Stimulated activated CD4-positive, alpha-beta T cell treated with anti-CD3 and anti-CD28 coated beads, TNF-alpha, amount 100 ng/mL, for 4 hours (primary cell): ENCODE measurements at places on chromosomes 6 and 20.

DNA sequence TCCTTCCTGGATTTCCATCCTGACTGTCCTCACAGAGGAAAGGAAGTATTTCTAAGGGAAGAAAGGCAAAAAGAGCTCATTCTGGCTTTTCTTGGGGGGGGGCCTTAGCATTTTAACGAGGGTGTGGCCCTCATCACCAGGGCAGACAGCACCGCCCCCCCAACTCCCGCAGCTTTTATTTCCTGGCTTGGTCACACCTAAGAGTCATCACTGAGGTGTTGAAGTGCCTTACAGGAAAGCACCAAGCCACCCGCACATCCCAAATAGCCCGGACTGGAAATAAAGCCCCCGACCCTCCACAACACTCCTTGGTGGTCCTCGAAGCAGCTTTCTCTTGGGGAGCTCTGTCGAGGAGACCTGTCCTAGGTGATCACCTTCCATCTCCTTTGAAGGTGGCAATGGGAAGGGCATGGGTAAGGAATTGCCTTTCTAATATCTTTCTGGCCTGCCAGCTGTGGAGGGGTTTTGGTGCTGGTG lies 1.3 kb downstream of the PTK7 start:
- DNase-seq, result no peak

GRCh38 chr6:31405996-31406395 lies 2.6 kb downstream of the MICA start:
- DNase-seq, result no peak

- no peak for DNase-seq
Measured at GRCh38 chr6:122068291-122068769, 331.1 kb upstream of the HSF2 start.

DNA sequence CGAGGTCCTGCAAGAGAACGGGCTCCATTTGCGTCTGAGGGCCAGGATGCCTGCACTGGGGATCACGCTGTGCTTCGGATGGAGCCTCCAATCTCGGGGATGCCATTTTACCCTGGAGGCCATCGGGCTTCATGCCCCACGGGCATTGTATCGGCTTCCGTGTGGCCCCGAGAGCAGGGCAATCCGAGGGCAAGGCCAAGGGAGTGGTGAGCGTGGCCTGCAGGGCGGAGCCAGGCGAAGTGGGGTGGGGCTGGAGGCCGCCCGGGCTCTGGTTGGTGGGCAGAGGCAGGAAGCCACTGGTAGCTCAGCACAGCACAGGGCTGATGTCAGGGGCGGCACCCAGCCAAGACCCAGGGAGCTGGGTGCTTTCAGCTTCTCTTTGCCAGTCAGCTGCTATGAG lies 57.5 kb upstream of the BHLHE23 start:
- no peak for DNase-seq

DNA sequence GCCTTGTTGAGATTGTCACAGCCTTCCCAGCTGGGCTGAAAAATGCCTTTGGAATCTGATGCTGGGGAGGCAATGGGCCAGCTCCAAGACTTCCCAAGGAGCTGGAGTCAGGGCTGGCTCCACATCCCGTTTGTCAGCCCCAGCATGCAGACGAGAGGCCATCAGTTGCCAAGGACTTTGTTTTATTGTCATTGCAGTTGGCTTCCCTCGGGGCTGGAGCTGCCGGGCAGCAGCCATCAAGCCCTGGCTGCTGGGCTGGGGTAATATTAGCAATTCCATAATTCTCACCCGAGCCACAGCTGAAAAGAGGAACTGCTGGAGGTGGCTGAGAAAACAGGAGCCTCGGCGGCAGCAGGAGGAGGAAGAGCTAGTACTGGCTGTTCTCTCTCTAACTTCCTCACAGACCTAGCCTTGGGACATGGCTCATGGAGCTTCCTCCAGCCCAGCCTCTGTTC lies 182.5 kb downstream of the CDC5L start:
- no peak for DNase-seq

DNA sequence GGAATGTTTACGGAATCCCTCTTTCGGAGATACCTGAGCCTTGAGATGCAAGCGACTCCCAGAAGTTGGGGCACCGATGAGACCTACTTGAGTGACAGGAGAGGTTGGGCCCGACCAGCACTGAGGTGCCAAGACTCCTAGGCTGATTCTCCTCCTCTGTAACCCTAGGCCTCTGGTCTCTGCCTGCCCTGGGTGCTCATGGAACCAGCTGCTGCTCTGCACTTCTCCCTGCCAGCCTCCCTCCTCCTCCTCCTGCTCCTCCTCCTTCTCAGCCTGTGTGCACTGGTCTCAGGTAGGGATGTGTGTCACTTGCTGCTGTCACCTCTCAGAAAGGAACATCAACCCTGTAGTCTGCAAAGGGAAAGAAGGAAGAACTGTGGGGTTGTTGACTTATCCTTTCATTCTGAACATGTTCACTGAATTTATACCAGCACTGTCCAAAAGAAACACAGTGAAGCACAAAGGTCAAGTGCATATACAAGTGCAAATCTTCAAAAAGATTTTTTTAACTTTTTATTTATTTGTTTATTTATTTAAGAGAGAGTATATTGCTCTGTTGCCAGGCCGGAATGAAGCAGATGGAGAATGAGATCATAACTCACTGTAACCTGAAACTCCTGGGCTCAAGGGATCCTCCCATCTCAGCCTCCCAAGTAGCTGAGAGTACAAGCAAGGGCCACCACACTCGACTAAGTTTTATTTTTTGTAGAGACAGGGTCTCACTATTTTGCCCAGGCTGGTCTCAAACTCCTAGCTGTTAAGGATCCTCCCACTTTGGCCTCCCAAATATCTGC lies 913 bp downstream of the BTN2A2 start:
- DNase-seq, result no peak

DNA sequence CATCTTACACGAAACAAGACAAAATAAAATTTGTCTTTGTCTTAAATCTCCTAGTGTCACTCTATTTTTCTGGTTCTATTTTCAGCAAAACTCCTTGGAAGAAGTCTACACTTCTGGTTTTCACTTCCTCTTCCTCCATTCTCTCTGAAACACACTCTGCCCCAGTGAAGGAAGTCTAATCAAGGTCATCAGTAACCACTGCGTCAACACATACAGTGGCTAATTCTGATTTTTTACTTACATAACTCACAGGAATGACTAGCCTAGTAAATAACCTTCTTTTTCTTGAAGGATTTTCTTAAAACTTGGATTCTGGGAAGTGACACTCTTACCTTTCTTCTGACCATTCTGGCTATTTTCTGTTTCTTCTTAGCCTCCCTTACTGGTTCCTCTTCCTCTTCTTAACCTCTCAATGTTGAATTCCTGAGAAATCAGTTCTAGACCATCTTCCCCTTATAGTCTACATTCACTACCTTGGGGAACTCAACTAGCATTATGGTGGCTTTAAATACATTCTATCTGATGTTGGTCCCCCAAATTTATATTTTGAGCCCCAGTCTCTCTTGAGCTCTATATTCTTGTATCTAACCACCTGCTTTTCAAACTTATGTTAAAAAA lies 37.5 kb downstream of the AIG1 start:
- DNase-seq, result no peak
